ENCODE measurements at places on chromosomes 3 and 15.

DNA sequence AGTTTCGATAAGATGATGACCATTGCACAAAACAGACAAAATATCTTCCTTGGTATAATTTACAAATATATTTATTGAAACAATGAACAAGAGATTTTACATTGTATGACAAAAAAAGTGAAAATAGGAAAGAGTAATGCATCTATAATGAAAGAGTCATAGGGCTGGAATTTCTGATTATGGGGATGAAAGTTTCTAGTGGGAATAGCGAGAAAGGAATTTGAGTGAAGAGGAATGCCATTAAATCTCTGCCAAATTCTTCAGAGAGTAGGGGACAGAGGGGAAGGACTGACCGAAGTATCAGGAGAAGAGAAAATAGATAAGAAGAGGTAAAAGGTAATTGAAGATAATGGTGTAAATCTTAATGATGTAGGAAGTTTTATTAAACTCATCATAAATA lies 125.4 kb downstream of the VGLL3 start:
- no peak for DNase-seq

DNA sequence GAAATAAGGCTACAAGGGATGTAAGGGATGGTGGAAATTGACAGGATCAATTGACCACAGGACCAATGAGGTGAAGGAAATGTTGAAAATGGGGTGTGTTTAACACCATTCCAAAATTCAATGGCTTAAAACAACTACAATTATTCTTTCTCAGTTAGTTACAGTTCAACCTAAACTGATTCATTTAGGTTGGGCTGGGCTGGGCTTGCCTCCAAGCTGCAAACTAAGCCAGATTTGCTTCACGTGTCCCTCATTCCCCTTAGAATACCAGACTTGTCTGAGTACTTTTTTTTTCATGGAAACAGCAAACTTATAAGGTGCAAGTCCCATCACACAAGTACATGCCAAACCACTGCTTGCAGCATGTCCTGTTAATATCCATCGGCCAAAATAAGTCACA lies 280.1 kb downstream of the NEK10 start:
- no peak for DNase-seq

DNA sequence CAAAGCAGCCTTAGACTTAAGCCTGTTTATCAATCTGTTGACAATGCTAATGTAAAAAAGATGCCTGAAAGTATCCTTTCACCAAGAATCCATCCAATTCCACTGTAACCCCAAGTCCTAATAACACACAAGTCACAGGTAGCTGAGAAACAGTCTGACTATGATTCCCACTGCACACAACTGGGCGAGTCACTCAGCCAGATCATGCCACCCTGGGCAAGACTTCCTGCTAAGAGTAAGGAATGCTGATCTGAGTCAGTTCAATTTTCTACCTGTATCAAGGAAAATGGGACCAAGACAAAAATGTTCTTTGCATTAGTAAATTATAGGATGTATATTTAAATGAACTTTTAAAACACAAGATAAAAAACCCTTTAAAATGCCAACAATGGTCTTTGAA lies 33.3 kb downstream of the NPTN start:
- no peak for DNase-seq

- no peak for DNase-seq
Measured at GRCh38 chr3:104909721-104910120, 457.0 kb upstream of the ALCAM start.

DNA sequence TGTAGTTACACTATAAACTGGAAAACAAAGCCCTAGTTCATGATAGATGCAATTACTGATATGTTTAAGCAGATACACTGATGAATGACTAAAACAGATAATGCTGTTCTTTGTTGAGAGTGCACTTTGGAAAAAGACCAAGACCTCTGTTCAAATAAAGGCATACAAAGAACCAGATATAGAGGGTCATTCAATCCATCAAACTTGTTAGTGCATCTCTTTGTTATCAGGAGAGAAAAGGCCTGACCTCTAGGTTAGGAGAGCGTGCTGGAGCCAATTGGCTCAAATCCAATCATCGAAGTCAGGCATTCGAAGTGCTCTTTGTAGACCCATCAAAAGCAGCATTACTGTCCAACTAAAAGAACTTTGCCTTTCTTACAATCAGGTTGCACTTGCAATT lies 124.2 kb downstream of the TFG start:
- no peak for DNase-seq

DNA sequence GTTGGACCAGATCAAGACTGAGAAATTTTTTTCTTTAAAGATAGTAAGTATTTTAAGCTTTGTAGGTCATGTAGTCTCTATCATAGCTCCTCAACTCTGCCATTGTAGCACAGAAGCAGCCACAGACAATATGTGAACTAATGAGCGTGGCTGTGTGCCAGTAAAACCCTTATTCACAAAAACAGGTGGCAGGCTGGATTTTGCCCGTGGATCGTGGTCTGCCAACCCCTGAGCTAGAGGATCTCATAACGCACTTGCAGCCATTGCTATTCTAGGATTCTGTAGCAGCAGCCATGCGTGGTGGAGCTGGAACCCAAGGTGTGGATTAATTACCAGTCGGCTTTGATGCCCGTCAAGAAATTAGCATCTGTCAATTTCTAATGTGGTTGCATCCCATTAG lies 68.7 kb upstream of the PLXNA1 start:
- no peak for DNase-seq

- no peak for DNase-seq
Measured at GRCh38 chr3:1962396-1963088, 136.1 kb upstream of the CNTN4 start.

DNA sequence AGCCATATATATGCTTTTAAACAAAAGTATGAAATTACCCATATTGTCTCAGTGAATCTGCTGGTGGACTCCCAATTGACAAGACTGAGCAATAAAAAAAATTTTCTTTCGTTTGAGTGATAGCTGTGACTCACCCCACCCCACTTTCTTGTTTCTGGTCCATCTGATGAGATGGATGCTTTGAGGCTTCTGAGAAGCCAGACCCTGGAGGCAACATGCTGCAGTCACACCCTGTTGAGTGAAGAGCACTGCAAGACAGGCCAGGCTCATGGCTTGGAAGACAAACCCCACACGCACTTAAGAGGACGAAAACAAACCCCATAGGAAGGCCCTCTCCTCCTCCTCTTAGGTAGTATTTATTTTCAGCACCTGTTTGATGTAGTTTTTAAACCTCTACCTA lies 276.0 kb upstream of the TTC14 start:
- no peak for DNase-seq

DNA sequence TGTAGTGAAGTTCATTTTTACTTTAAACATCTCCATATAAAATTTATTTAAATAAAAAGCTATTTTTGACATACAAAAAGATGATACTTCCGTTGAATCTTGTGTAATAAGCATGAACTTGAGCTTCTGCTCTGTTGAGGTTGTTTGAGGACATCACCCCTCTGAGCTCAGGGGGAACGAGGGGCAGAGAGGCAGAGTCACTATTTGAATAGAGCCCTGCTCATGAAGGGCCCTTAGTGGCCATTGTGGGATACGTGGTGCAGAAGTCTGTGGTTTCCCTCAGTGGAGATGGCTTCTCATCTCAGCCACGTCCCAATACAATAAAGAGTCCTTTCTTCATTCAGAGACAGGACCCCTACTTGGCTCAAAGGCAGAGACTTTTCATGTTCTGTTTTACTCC lies 10.6 kb downstream of the CEMIP start:
- DNase-seq, result no peak

DNA sequence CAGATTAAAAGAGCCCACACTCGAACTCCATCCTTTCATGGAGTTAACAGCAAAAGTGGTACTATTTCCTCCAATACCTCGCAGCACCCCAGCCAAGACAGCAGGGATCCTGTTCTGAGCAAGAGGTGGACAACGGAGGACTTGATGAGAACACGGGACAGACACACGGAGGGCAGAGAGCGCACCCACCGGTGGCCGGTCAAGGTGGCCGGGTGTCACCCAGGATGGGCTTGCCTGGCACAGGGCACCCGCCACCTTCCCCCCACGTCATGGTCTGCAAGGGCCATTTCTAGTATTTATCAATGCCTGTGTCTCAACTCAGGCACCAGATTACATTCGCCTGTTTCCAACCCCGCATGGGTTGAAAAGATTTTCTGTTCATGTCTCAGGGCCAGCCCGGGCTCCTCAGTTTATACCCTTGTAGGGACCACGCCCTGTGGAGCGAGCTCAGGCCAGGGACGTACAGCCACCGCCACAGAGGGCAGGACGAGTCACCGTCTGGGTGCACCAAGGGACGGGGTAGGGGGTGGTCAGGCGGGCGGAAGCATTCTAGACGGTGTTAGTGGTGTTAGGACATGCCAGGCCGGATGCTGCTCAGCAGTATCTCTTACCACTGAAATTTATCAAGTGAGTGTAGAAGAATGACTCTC lies 64.2 kb downstream of the CYFIP1 start:
- no peak for DNase-seq
